ENCODE measurements at places on chromosomes 1 and 21. TPM values are rescaled to one million over a fixed set of nuclear protein-coding genes. Genes with fewer than 3 reads are reported as not detected.

CIART gene
- 15.1 TPM for total RNA-seq

S100A7 gene
- not detected for total RNA-seq

AIM2 gene
- total RNA-seq, result 0.40 TPM

KCNJ9 gene
- total RNA-seq, result not detected

ADGRB2 gene
- 1.1 TPM for total RNA-seq

PTGFR gene
- total RNA-seq, result 1.1 TPM

PGM1 gene
- 543 TPM for total RNA-seq

- no peak for DNase-seq
Observed at GRCh38 chr21:41074396-41075184, 93.4 kb upstream of the BACE2 start.

DNA sequence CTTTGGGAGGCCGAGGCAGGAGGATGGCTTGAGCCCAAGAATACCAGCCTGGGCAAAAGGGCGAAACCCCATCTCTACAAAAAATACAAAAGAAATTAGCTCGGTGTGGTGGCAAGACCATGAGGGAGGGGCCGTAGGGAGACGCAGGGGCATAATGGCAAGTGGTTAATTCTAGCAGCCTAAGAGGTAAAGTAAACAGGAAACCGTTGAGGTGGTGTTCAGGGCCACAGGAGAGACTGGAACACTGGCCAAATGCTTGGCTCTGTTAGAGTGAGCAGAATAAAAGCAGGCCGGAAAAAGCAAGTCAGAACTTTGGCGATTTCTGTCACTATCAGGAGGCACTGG lies 89.2 kb downstream of the RIPK4 start:
- DNase-seq, result no peak

- no peak for DNase-seq
Observed at GRCh38 chr1:31651766-31652165, 7.1 kb upstream of the PEF1 start.

GRCh38 chr1:219416598-219417238 lies 196.2 kb downstream of the ZC3H11B start:
- DNase-seq, result peak; percentile 29

DNA sequence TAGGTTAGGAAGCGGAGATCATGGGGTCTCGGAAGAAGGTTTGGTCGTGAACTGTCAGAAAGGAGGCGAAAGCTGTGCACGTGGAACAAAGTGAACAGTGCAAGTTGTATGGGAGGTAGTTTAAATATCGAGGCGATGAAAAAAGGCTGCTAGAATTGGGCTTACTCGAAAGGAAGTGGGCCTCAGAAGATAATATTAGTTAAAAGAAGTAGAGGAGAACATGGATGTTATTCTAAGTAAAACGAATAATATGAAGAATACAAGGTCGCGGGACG lies 571 bp downstream of the WDR3 start:
- DNase-seq, result no peak

DNA sequence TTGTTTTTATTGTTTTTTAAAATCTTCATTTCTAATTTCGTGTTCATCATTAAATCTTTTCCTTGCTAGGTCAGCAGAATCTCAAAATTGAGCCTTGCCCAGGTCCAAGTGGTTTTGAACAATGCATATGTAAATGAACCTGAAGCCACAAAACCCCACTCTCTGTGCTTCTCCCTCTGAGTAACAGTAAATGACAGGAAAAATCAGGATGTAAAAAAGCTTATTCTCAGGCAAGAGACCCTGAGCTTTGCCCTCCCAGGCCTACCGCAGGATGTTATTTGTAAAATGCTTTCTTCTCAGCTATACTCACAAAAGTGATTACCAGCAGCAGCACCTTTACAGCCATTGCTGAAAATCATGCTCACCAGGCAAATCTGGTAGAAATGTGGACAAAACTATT lies 47.6 kb downstream of the TYW3 start:
- no peak for DNase-seq

DNA sequence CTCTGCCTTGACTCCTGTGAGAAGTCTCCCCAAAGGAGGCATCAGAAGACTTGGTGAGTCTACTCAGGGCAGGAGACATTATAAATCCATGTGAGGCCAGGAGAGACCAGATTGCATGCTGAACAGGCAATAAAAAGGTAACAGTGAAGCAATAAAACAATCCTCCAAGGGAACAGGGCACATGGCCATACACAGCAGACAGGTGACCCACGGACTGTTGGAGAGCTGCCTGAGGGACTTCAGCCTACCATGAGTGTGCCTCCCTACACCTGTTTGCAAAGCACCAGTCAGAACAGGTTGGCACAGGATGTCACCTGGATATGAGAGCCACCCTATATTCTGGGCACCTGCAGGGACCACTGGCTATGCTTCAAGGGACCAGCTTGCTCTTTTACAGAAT lies 67.6 kb downstream of the MAB21L3 start:
- DNase-seq, result no peak

GRCh38 chr21:42570362-42570761 lies 56.7 kb downstream of the SLC37A1 start:
- no peak for DNase-seq

- DNase-seq, result no peak
Observed at GRCh38 chr1:60504206-60504840, 430.8 kb upstream of the C1orf87 start.

- DNase-seq, result no peak
Observed at GRCh38 chr1:53678938-53679825, 59.8 kb downstream of the GLIS1 start.

- DNase-seq, result no peak
Observed at GRCh38 chr1:240712014-240712731, 100.2 kb upstream of the GREM2 start.

- no peak for DNase-seq
Observed at GRCh38 chr1:220894025-220894923, 15.0 kb downstream of the HLX start.

All from psoas muscle (tissue), 8 donors.